Ecto neural progenitor cell (in vitro differentiated cells): ENCODE measurements at places on chromosomes 6 and 20.

DNA sequence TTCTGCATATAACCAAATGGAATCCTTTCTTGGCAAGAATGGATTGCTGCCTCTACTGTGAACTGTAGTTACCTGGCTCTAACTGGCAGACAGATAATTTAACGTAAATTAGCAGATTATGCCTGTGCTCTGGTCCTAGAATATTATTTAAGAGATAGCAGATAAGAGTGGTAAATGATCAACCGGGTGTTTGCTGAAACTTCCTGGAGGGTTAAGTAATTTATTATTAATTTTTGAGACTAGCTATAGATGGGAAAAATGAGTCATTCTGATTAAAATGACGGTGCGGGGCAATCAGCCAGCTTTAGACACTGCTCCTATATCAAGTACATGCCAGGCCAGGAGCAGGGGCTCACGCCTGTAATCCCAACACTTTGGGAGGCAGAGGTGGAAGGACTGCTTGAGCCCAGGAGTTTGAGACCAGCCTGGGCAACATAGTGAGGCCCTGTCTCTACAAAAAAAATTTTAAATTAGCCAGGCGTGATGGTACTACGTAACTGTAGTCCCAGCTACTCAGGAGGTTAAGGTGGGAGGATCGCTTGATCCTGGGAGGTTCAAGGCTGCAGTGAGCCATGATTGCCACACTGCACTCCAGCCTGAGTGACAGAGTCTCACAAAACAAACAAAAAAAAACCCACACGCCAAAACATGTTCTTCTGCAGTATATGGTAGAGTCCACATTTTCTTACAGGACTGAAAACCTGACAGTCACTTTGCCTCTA, 22.6 kb downstream of the B4GALT5 start:
- no peak for DNase-seq

DNA sequence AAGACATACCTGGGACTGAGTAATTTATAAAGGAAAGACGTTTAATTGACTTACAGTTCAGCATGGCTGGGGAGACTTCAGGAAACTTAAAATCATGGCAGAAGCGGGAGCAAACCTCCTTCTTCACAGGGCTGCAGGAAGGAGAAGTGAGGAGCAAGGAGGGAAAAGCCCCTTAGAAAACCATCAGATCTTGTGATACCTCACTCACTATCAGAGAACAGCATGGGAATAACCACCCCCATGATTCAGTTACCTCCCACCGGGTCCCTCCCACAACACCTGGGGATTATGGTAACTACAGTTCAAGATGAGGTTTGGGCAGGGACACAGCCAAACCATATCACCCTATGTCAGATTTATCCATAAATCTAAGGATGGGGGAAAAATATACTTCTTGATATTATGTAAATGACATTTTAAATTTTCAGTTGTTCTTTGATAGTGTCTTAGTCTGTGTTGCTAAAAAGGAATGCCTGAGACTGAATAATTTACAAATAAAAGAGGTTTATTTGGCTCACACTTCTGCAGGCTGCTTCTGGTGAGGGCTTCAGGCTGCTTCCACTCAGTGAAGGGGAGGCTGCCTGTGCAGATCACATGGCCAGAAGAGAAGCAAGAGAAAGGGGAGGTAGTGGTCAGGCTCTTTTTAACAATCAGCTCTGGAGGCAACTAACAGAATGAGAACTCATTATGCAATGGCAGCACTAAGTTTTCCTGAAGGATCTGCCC, 1.2 kb upstream of the MCM9 start:
- DNase-seq: no peak

- DNase-seq: no peak
These were observed 23.7 kb upstream of the KIF16B start for GRCh38 chr20:16596991-16597390.

DNA sequence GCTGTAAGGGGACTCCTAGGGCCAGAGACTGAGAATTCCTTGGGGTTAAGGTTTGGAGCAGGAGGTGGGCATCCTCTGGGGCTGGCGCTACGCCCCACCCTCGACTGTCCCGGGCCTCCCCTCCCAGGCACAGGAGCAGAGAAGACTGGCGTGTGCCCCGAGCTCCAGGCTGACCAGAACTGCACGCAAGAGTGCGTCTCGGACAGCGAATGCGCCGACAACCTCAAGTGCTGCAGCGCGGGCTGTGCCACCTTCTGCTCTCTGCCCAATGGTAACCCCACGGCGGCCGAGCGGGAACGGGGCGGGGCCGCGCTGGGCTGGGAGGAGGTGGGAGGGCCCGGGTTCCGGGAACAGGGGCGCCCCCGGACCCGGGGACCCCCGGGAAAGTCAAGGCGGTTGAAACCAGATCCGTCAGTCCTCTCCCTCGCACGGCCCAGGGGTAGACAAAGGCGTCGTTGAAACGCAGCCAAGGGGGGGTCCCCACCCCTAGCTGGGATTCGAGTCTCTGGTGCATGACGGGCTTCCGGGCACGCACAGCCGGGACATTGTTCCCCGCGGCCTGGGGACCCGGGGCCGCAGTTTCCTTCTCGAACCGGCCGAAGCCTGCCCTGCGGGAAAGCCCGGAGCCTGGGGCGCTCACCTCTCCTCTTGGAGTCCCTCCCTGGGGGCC, 844 bp downstream of the WFDC2 start:
- DNase-seq: peak; percentile 81

DNA sequence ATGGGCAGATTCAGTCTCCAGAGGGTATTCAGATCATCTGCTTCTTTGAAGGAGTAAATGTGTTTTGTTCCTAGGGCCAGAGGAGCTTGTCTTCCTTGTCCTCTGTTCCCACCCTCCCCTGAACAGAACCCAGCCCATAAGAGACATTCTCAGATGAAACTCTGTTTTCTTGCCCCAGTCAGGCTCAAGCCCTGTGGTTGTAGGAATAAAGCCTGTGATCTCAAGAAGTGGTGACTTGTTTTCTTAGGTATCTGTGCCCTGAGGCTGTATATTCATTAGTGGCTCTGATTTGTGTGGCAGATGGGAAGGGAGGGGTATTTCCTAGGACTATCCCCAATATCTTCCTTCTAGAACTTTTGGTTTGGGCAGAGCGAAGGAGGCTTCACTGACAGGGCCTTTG, 27.9 kb downstream of the GSS start:
- DNase-seq: no peak
